Cardiac fibroblast (primary cell): ENCODE measurements at places on chromosomes 11 and 22.

GRCh38 chr22:32531931-32532819 is 57.6 kb downstream of the FBXO7 start:
- DNase-seq: peak; percentile 84

DNA sequence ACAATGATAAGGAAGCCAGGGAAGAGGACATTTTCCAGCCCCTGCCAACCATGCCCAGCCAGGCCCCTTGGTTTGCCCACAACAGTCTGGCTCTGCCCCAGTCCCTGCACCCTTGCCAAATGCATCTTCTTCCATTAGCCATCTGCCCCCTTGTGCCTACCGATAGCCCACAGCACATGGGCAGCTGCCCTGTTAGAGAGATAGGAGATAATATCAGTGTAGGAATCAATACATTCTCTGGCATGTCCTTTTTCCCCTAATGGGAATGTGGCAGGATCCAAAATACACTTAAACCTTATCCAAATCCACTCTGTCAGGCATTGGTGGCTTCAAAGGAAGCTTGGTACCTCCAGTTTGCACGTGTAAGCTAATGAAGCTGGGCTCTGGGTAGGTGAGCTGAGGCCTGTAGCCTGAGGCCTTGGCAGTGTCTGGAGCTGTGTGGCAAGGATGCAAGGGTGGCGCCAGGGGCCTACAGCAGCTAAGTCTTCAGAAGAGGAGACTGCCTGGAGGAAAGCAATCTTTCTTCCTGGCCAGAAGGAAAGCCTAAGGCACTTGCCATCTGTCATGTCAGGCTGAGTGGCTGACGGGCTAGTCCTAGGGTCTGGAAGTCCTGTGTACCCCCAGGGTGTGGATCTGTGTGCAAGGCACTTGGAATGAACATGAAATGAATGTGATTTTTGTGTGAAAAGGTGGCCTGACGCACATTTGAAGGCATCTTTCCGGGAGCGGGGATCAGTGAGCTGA is 164.2 kb upstream of the TBCEL start:
- DNase-seq: no peak

GRCh38 chr11:119389611-119390254 is 8.2 kb upstream of the USP2 start:
- DNase-seq: no peak

DNA sequence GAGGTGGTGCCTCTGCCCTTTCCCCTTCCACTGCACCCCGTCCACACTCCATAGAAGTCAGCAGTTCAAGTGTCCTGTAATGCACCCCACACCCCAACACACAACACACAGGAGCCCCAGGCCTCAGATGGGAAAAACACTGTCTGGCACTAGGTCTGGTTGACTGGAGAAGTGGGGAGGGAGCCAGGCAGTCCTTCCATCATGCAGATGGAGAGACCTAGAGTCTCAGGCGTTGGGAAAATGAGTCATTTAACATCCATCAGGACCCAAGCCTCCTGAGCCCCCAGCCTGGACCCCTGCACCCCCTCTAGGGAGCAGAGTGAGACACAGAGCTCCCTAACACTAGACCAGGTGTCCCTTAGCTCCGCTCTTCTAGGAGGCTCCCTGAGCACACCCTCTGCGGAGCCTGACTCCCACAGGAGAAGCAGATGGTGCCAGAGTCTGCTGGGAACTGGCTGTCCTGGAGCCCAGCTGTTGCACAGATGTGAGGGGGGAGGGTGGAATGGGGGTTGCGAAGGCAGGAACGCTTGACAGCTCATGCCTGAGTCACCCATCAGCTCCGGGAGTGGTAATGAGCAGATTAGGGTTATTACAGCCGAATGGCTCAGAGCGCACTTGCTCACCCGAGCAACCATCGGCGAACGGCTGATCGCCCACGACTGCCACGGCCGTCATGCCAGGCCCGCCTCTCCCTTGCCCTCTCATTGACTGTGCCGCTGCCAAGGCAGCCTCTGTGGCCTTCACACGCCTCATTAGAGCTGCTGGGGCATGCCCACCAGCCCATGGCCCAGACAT is 22.1 kb upstream of the SYT7 start:
- DNase-seq: peak; percentile 93

GRCh38 chr11:12900496-12900895 is 108.6 kb upstream of the RASSF10 start:
- DNase-seq: peak; percentile 97

DNA sequence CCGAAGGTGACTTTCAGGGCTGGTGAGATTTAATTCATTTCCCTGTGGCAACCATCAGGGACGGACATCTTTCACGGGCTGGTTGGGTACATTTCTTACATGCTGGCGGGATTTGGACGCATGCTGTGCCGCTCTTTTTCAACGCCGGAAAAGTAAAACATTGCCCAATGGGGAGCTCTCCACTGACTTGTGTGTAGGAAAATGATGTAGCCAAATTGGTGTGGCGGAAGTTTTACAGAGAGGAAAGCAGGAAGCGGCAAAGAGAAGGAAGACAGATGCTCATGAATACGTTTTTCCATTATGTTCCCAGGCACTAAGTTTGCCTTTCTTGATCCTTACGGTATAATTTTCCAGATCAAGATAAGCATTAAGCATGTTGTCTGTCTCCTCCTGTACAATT is 375.8 kb downstream of the NTM start:
- no peak for DNase-seq

DNA sequence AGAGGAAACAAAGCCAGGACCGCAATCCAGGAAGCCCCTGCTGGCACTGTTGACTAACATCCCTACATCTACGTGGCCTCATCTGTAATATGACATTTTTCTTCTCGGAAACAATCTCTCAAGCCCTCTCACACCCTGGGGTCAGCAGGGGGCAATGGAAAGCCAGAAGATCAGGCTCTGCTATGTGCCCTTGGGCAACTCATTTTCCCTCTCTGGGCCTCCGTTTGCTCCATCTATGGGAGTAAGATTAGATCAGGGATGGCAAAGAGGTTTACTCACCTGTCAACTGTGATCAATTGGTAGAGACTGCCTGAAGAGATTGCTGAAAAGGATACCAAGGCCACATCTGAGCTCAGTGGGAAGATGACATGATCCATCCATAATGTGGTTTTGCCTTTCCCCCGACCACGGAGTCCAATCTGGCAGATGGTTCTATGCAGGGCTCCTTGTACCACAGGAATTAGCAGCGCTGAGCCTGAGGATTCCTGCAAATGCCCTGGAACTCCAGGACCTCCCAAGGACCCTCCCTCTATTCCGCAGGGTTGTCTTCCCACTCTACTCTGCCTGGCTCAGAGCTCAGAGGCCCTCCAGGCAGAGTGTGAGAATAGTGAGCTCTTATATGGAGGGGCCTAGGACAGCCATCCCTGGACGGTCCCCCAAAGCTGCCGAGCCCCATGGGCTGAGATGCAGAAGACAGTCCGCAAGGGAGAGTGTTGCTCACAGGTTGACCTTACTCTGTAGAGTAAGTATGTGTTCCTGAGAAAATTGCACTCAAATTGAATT is 66.1 kb downstream of the CHST1 start:
- DNase-seq: no peak

- no peak for DNase-seq
Observed at GRCh38 chr11:74550991-74551753, 41.2 kb upstream of the POLD3 start.

GRCh38 chr11:117985953-117986887 is at the start of gene IL10RA:
Gene IL10RA, plus strand, starts transcription at chr11:117986394. Its CDS starts 74 bp downstream, at chr11:117986468.
- DNase-seq: peak; percentile 42

DNA sequence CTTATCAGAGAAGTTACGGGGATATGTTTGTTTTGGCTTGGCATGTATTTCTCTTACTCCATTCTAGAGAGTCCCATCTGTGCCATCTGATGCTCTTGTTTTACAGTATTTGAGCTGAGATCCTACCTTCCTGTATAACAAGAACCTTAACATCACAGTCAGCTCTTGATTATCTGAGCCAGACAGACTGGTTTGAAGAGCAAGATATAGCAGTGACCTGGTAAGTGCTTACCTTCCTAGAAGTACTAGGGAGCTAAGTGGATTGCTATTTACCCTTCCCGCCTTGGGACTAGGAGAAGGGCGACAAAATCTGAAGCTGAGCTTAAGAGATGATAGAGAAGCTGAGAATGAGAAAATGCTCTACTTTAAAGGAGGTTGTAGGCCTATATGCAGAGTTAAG is 235.3 kb downstream of the CSNK2A3 start:
- DNase-seq: no peak

DNA sequence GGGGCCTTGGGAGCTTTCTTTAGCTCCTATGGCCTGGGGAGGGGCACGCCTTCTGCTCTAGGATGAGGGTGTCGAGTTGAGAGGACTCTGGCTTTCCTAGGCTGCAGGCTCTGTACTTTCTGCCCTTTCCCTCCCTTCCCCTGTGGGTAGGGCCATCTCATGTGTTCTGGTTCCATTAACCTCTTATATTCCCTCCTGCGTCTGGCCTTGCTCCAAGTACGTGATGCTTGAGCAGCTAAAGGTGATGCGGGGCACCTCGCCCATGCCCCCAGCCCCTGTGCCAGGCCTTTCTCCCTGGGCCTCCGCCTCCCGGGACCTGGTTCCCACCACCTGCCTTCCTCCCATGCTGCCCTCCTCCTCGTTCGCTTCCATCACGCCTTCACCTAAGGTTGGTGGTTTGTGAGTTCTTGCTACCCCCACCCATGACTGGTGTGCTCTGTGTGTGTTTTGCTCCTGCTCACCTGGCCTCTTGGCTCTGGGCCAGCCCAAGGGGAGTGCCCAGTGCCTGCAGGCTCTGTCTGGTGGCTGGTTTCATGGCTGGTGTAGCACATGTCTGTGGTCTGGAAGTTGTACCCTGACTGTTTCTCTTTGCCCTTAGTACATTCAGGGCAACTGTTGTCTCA is 34.1 kb downstream of the PHLDB1 start:
- no peak for DNase-seq

DNA sequence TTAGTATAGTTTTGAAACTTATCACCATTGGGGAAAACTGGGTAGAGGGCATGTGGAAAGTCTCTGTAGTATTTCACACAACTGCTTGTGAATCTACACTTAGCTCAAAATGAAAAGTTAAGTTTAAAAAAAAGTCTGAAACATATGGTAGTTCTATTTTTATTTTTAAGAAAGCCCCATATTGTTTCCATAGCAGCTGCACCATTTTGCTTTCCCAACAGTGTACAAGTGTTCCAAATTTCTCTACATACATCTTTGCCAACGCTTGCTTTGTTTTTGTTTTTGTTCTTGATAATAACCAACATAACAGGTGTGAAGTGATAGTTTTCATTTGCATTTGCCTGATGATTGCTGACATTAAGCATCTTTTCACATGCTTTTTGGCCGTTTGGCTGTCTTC is 445.2 kb downstream of the FAM181B start:
- DNase-seq: no peak

DNA sequence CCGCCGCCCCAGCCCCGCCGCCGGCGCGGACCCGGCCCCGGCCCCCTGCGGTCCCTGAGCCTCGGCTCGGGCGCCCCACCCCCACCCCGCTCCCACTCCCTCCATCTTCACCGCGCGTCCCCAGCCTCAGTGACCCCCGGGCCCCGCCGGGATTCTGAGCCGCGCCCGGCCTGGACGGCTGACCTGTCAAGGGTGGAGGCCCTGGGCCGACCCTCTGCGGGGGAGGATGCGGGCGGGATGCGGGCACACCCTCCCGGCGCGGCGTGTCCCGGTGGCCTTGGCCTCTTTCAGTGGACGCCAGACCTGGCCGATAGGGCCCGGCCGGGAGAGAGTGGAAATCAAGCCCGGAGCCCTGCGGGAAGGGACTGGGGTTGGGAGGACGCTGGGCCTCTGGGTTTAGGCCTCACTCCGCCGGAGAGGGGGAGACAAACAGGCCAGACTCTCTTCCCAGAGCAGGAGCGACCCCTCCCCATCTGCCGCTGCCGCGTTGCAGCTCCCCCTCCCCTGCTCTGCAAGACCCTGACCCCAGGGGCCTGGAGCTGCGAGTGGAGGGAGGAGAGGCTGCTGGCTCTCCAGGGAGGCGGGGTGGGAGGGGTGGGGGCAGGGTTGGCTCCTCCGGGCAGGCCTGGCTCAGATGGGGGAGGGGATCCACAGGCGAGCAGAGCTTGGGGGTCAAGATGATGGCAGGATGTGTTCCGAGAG is 525 bp downstream of the MAPK8IP2 start:
- no peak for DNase-seq

DNA sequence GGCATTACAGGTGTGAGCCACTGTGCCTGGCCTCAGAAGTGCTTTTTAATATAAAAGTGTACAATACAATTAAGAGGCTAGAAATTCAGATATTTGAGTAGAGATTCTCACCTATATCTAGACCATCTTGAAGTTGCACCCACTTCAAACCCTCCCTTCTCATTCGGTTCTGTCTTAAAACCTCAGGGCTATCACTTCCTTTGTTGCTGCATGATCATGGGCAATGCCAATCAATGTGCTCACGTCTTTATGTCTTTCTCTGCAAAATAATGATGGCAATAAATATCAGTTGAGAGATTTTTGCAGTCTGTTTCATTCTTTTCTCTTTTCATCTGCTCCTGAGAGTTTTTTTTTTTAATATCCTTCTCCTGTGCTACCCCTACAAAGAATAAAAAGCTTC is 9.3 kb upstream of the NUP160 start:
- no peak for DNase-seq

- no peak for DNase-seq
Observed at GRCh38 chr11:2577031-2577990, 122.5 kb downstream of the KCNQ1OT1 start.

DNA sequence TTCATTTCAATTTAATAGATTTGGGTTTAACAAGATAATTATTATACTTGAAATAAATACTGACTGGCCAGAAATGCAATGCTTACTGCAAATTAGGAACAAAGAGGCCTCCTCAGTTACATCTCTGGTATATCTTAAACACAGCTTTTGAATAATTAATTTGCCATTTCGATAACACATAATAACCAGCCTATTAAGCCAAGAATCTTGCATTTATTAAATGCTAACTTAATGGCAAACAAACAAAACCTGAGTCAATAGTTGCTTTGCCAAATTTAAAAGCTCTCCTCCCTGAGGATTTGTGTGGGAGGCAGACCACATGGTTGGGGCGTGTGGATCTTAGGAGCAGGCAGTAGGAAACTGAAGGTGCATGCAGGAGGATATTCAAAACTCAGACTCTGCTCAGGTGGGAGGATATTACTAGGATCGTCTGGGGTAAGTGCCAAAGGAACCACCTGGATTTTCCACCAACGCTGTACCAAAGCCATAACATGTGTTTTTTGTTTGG is 17.9 kb upstream of the FJX1 start:
- DNase-seq: peak; percentile 32

DNA sequence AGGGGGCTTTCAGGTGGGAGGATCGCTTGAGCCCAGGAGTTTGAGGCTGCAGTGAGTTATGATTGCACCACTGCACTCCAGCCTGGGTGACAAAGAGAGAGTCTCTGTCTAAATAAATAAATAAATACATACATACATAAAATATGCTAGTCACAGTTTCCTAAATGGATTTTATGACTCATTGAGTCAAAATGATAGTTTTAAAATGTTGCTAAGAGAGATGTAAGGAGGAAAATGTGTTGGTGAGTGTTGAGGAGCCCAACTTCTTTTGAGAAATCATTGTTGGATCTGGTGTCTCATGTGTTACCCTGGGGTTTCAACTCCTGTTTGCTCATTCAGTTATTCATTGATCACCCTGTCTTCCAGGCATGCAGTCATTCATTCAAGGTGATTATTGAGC is 21.0 kb downstream of the PARVB start:
- peak; percentile 74 for DNase-seq

DNA sequence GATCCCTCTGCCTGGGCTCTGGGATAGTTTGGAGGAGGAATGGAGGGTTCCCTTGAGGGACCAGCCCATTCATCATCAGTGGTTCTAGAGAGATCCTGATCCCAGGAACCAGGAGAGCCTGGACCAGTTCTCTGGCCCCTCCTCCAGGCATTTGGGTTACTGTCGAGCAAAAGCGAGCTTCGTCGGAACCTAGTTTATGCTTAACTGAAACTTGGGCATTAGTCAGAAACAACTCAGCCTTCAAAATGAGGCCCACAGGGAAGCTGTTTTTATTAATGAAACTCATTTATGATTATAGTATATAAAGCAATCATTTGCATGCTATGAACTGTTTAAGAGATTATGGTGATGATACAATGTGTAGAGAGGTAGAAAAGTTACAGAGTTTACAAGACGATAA is 61.4 kb downstream of the LIF start:
- DNase-seq: no peak
